Central memory CD8-positive, alpha-beta T cell (primary cell): ENCODE measurements at places on chromosomes 5 and 9.

DNA sequence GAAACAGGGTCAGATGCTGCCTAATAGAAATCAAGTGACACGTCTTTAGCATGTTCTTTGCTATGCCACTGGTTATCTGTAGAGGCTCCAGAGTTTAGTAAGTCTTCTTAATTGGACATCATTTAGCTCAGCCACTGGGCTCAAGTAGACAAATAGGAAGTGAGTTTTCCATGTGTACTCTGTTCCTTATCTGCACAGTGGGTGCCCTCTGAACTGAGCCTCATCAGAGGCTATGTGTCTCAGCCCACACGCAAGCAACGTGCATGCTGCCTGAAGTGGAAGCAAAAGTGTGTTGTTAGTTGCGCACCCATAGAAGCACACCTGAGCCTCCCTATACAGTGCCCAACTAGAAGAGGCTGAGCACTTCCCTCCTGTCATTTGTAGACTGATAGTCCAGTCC lies 134.7 kb downstream of the SEMA5A start:
- H3K27ac ChIP-seq, result no peak overlapping the region
- no peaks in the 10 kb centered on the region for H3K4me1 ChIP-seq
- no peak overlapping the region for H3K4me3 ChIP-seq
- DNase-seq, result no peak
- no peaks in the 10 kb centered on the region for H3K36me3 ChIP-seq

GRCh38 chr9:4741365-4742089 lies 525 bp upstream of the AK3 start:
- no peak for DNase-seq
- peaks cover 13% of the 10 kb centered on the region for H3K36me3 ChIP-seq
- peaks cover 29% of the 10 kb centered on the region for H3K4me1 ChIP-seq
- H3K27ac ChIP-seq, result peak overlapping the region; percentile 10

GRCh38 chr9:130185490-130186031 lies 13.4 kb downstream of the NCS1 start:
- no peak for DNase-seq
- no peak overlapping the region for H3K4me3 ChIP-seq
- H3K27me3 ChIP-seq, result no peaks in the 10 kb centered on the region
- no peak overlapping the region for H3K27ac ChIP-seq

DNA sequence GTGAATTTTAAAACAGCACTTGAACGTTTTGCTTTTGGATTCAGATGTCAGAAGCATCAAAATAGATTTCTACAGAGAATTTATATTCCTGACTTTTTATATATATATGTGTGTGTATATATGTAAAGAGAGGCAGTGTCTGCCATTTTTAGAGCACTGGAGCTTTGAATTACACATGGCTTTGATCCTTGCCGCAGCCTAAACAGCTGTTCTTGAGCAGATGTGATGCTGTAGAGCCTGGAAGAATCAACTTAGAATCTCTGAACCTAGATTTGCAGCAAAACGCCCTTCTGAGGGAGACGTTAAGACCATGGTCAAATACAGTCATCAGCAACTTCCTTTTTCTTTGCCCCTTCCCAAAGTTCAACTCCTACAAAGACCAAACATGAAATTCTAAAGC lies 21.7 kb upstream of the C5orf47 start:
- H3K27ac ChIP-seq, result no peak overlapping the region
- no peaks in the 10 kb centered on the region for H3K36me3 ChIP-seq
- no peak overlapping the region for H3K4me3 ChIP-seq
- H3K4me1 ChIP-seq, result no peaks in the 10 kb centered on the region
- peaks cover 19% of the 10 kb centered on the region for H3K27me3 ChIP-seq
- no peak for DNase-seq

DNA sequence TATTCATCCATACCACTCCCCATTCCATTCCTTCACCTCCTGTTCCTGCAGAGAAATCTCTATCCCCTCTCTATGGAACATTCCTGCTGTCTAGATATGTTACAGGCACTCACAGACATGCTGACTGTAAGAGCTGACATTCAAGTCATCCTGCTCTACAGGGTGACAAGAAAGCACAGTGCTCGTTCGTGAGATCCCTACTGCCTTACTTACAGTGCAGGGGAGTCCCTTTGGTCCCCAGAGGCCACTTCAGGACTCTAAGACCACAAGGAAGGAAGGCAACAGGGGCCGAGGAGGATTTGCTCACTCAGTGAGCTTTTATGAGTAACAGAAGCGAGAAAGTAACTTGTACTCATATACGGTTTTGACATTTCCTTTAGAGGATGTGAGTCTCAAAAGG lies 110.5 kb downstream of the GAS1 start:
- H3K27ac ChIP-seq, result no peak overlapping the region
- H3K4me3 ChIP-seq, result no peak overlapping the region
- no peaks in the 10 kb centered on the region for H3K4me1 ChIP-seq

DNA sequence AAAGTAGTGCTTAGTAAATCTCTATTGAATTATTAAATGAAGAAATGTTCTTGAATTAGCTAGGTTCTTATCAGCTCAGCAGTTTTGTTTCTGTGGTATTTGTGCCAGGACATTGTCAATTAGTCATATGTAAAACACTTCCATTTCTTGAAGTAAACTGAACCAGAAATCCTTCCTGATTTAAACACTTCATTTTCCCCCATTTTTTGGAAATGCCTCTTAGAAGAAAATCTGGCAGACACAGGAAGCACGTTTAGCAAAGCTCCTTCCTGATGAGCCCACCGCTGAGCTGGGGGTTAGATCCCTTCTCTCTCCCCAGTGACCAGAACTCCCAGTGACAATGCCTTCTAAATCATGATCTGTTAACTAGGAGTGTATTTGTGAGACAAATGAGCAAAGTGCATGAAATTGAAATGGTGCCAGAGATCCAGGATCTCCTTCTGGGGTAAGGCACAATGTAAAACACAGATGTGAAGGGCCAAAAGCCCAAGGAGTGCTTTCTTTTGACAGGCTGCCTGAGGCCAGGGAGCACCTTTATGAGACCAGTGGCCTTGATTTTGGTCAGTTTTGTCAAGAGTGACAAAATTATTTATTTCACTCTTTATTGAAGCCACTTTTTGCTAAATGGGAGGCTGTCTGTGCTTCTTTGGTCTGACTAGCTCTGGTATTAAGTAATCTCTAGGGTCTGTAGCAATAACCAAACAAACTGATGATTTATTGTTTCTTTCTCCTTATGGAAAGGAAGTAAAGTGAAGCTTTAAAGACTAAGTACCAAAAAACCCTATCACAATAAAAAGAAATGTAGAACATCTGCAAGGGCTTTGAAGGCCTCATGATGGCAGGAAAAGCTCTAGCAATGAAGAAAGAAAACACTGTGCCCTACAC lies 25.5 kb upstream of the RUSC2 start:
- no peaks in the 10 kb centered on the region for H3K4me1 ChIP-seq
- H3K27me3 ChIP-seq, result peaks cover 97% of the 10 kb centered on the region
- H3K27ac ChIP-seq, result no peak overlapping the region
- no peaks in the 10 kb centered on the region for H3K36me3 ChIP-seq
- H3K4me3 ChIP-seq, result no peak overlapping the region
